ENCODE measurements at places on chromosomes 2 and 18.

DNA sequence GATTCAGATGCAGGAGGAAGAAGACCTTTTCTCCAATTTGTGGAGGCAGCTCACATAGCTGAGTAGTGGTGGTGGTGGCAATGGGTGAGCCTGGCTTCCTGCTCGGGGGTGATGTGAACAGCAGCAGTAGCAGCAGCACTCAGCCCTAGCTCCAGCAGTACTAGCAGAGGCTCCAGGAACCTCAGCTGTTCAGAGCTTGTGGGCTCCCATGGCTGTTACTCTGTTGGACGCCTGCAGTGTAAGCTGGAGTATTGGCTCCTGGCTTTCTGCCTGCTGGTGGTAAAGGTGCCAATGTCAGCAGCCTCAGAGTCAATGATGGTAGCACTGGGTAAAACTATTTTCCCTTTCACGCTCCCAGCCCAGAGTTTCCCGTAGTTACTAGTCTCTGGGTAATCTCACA is 3.1 kb upstream of the SEH1L start:
- no peak for ATAC-seq

GRCh38 chr2:45844796-45845457 is 193.5 kb downstream of the PRKCE start:
- ATAC-seq, result no peak

DNA sequence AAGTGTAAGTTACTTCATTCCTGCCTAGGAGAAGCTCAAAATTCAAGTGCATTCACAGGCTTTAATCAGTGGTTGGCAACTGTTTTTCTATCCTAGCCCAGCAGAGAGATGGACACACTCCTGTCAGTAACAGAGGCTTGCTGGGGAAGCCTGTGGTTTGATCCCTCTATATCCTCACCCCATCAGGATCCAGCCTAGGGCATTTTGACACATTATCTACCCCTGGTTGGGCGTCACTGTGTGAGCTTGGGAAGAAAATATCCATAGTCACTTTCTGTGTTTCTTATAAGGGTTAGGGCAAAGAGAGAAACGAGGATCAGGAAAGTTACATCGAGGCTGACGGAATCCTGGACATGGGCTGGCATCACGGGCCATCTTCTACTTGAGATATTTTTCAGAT is 10.0 kb downstream of the NT5DC4 start:
- ATAC-seq, result no peak

- no peak for ATAC-seq
Measured at GRCh38 chr2:238965371-238966071, 117.6 kb downstream of the TWIST2 start.

DNA sequence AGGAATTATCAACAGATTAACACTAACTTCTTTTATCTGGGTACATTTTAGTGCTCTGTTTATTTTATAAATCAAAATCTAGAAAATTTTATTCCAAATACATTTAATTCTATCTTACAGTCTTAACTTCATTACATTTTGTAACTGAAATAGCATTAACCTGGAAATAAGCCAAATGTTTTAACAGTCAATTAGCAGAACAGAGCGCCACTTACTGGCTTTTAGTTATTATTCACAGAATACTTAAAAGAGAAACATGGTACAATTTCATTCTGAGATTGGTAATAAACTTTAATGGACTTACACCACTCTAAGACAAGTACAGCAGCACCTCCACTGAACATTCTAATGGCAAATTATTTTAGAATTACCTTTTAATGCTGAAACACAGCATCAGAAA is 38.6 kb downstream of the SS18 start:
- no peak for ATAC-seq

DNA sequence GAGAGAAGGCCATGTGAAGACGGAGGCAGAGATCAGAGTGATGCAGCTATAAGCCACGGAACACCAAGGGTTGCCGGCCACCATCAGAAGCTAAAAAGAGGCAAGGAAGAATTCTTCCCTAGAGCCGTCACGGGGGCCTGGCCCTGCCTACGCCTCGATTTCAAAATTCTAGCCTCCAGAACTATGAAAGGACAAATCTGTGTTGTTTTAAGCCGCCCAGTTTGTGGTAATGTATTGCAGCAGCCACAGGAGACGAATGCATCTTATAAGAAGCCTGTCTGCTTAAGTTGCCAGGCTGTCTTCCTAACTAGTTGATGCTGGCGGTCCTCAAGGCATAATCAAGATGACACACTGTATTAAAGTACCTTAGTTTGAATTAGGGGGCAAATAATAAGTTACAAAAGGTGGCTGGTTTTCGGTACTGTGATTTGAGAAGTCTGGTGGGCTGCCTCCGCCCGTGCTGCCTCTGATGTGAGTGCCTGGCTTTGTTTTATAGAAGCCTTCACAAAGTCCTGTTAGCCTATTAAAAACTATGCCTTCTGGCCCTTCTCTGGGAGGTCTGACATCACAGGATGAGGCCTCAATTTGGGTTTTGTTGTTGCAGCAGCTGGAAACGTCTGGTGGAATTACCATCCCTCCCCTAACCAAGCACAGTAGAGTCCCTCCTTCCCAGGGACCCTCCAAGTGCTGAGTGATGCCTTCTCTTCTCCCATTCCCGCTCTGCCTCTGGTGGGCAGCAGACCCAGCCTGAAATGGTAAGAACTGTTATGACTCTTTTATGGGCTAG is 53.6 kb downstream of the SRD5A2 start:
- ATAC-seq, result no peak

DNA sequence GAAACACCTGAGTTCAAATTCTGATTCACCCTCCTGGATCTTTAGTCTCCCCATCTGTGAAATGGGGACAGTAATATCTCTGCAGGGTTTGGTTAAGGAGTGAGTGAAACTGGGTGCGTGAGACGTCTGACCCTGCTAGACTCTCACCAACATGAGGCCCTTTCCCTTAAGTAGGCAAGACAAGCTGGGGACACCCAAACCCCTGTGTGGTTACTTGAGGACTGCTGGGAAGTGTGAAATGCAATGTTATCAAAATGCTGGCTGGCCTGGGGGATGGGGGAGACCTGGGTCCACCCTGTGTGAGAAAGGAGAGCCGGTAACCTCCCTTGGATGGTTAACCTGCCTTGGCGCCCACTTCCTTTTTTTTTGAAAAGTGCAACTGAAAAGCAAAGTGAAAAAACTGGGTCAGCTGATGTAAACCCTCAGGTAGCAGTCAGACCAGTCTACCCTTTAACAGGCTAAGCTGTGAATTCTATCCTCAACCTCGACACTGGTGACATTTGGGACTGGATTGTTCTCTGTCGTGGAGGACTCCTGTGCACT is 82.3 kb downstream of the INPP5D start:
- ATAC-seq, result no peak

DNA sequence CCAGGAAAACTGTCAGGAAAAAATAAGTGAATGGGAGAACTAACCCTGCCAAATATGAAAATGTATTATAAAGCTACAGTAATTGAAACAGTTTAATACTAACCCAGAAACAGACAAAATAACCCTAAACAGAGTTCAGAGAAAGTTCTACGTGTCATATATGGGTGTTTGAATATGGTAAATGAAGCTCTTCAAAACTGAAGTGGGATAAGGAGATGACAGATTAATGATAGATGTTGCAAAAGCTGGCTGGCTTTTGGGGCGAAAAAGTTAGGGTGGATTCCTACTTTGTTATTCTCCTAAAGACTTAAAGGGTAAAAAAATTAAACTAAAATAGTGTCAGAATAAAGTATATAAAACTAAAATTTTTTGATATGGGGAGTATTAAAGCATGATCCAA is 101.8 kb upstream of the ARL5A start:
- no peak for ATAC-seq

DNA sequence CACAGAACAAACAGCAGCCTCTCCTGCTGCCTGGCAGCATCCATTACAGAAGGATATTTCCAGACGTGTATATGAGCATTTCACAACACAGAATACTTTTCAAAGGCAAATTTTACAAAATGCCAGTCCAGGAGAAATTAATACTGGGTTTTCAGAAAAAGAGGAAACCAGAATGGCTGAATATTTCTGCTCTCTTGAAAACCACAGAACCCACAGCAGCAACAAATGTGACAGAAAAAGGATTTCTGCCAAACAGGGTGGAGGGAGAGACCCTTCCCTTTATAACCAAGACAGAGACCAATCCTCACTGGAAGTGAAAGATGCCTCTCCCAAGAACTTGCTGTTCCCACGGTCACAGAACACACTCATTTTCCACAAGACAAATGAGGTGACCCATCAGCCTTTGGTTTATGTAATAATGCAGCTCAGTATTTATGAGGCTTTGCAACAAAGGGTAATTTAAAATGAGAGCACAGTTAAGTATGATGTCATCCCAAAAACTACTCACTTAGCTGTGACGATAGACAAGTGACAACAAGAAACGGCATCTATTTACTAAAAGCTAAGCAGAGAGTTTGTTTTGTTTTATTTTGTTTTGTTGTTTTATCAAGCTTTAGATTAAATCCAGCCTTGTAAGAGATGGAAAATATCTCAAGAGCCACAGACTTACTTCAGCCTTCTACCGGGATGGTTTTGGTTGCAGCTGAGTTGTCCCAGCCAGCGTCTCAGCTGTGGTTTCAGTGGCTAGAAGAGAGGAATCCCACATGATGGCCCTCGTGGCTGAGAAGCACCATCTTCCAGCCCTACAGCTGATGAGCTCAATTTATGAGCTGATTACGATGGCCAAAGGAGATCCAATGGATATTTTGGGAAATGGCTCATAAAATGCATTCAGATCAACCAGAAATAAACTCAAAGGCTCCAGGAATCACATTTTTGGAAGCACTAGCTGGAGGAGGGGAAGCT is 249.3 kb upstream of the AGAP1 start:
- no peak for ATAC-seq

DNA sequence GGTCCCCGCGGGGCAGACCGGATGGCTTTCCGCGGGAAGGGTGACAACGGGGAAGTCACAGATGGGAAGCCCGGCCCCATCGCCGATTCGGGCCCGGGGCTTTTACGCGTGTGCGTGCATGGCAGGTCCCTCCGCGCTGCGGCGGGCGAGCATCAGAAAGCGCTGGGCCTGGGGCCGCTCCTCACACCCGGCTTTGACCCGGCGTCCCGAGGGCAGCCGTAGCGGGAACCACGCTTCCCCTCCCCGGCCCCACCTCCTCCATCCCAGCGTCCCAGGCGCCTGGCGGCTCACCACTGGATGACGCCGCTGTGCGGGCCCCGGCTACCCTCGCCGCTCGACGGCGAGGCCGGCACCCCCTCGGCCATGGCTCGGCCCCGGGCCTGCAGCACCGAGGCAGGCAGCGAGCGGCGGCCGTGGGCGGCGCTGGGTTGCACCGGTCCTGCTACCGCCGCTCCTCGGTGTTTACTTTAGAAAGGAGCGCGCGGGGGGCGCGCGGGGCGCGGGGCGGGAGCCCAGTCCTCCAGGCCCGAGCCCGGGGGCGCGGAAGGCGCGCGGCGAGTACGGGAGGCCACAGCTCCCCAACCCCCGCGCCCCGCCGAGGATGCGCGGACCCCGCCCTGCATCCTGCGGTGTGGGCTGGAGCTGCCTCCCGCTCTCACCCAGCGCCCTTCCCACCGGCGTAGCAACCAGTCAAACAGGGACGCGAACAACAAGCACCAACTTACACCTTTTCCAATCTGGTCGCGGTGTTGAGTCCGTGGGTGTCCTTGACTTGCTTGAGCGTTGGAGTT is 806 bp downstream of the RFX8 start:
- peak; percentile 82 for ATAC-seq

GRCh38 chr18:13241083-13241892 is 22.7 kb downstream of the LDLRAD4 start:
- no peak for ATAC-seq

DNA sequence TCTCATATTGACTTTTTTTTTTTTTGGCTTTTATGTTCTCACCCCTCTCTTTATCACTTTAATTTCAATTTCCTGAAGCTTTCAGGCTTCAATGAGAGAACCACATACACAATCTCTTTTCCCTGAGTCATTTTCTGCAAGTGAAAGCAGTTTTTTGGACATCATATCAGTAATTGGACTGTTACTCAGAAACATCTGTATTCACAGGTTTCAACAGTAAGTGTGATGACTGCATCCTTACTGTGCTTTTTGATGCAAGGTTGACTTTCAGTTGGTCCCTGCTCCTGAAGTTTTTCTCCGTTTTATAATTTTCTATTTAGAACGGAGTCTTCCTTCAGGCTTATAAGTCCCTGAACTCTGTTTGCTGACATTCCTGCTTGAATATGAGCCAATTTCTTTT is 70.5 kb upstream of the CCBE1 start:
- ATAC-seq, result no peak

DNA sequence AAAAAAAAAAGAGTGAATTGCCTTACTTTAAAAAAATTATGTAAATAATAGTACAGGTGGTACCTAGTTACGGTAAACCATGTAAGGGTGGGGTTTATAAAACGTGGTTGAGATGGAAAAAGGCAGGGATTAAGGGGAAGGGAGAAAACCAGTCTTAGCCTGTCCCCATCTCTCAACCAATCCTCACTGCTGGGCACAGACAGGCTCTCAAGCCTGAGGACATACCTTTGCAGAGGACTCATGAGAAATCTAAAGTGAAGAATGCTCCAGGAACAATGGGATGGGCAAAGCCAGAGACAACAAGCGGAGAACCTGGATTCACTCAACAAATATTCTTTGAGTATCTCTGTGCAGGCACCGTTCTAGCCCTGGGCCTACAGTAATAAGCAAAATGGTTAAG is 3.4 kb upstream of the IGFBP2 start:
- no peak for ATAC-seq

DNA sequence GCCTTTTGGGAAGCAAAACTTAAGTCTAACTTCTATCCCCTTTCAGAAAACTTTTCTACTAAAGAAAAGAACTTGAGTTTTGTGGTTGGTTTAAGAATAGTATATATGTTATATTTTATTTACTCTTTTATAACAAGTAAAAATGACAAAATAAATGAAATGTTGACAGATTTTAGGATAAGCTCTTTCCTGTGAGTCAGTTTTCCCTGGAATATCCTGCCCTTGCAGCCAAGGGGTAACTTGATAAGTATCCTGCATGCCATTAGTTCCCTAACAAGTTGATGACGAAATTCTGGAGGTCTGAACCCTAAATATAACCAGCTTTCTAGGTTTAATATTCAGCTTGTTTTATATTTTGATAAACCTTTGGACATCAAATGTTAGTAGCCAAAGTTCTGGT is 7.3 kb upstream of the HTR2B start:
- no peak for ATAC-seq

DNA sequence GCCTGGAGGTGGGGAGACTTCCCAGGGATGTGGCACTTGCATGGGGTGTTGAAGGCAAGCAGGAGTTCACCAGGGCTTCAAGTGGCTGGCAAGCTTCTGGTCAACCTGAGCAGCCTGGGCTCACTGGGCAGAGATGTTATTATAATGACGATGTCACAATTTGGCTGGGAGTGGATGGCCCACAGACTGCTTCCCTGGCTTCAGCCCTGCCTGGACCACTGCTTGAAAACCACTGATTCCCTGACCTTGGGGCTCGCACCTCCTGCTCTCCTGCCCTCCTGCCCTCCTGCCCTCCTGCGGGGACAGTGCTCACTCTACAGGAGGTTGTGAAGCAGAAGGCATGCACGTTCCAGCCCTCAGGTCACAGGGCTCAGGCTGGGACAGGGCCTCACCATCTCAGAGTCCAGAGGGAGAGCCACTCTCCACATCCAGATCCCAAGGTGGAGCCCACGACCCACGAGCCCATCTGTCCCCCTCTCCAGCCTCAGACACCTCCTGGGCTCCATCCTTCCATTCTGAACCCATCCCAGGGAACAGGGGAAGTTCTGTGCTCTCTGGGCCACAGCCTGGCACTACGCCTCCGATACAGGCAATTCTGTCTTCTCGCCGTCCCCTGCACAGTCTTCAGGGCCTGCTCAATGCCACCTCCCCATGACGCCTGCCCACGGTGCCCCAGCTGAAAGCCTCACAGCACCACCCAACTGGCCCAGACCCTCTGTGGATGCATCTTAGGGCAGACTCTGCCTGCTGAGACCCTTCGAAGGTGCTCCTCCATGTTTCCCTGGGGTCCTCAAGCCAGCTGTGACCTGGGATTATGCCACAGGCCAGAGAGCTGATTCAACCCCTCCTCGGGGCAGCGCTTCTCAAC is 241.6 kb upstream of the RAB6C start:
- ATAC-seq, result no peak

- peak; percentile 87 for ATAC-seq
Measured at GRCh38 chr2:237403024-237403882, 10.7 kb downstream of the COL6A3 start.

Data from gastroesophageal sphincter (tissue), 4 donors.